ENCODE measurements at places on chromosomes 7 and 10.
A peak's percentile ranks its signal among the peaks of the same experiment; 100 is the strongest.

GRCh38 chr10:95767884-95768556, 12.1 kb downstream of the ENTPD1 start:
- no peak for DNase-seq

DNA sequence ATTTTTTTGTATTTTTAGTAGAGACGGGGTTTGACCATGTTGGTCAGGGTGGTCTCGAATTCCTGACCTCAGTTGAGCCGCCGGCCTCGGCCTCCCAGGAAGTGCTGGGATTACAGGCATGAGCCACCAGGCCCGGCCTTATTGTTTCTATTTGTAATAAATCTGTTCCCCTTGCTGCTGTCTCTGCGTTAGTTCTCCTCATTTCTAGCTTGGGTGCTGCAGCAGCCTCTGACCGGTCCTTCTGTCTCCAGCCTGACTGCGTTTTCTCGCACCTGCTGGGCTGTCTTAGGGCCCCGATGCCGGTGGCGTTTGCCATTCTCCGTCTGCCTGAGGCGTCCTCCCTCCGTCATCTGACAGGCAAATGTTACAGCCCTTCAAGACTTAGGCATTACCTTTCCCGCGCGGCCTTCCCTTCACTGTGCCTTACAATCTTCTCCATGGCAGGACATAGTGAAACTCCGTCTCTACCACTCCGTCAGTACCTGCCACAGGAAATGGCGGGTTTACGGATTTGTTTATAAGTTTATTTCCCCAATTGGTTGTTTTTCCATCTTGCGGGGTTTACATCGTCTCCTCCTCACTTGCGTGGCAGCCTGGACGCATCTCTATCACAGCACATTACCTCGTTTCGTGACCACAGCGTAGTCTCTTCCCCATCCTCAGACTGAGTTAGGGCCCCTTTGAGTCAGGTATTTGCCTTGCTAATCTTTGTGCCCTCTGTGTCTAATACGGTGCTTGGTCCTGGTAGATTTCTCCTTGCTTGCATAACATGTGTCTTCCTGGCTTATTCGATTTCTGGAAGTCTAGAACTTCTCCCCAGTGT, 2.3 kb upstream of the GIMAP8 start:
- no peak for DNase-seq

DNA sequence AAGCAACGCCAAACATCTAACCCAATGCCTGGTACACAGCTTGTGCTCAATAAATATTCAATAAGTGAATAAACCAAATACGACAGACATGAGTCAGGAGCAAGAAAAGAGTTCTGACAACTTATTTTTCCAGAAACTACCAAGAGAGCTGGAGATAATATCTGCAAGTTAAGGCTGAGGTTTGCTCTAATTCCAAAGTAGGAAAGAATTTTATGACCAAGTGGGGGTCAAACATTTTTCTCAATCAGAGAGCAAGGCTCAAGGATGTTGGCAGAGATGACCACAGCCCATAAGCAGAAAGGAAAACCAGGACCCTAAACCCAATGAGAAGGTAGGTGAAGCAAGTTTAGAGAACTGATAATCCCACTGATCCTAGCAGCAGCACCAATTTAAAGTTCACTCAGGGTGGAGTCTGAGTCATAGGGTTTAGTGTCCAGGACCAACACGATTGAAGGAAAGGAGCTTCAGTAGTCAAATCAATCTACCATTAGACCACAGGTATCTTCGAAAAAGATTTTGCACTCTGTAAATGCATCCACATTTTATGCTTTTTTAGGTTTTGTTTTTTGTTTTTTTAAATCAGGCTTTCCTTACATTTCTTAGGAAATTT, 49.3 kb upstream of the KCNIP2 start:
- DNase-seq = no peak

GRCh38 chr10:7872041-7872442, 53.7 kb downstream of the TAF3 start:
- DNase-seq = peak; percentile 1

DNA sequence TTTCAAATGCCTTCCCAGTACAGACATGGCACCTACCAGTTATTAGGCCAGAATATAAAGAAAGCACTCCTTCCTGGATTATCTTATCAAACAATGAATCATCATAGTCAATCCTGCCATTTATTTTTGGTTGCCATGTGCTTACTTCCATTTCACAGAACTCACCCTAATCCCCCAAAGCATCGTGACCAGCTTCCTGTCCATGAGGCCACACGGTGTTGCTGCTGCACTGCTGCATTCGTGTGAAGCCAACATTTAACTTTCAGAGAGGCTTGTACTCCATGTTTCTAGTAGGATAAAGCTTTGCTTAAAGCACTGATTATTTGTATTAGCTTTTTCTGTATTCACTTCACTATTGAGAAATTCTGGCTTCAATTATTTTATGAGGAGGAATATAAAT, 14.4 kb downstream of the COL28A1 start:
- DNase-seq = no peak

DNA sequence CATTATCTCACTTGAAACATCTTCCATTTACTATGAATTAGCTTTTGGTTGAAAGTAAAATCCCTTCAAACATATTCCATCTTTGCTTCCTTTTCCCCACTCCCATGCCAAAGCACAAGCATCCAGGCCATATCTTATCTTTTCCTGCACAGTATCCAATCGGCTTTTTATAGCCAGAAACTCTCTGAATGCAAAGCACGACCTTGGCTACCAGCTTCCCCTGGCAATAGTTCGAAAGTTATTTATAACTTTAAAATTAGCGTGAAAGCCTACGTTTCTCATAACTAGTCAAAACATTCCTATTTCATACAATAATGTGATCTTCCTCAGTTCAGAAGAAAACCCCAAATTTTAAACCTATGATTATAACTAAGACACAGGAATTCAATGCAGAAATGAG, 440 bp downstream of the CTNNA3 start:
- no peak for DNase-seq

GRCh38 chr10:33192190-33192589, 142.3 kb downstream of the NRP1 start:
- DNase-seq = no peak

GRCh38 chr7:47401611-47402570, 180.0 kb downstream of the TNS3 start:
- DNase-seq = no peak

- no peak for DNase-seq
These were observed 33.9 kb downstream of the DCLRE1A start for GRCh38 chr10:113819989-113820388.

- DNase-seq = no peak
These were observed 12.0 kb upstream of the RASSF4 start for GRCh38 chr10:44947371-44948152.

GRCh38 chr7:121576148-121576917, 180.2 kb upstream of the FAM3C start:
- no peak for DNase-seq

GRCh38 chr10:119728172-119728800, 2.4 kb downstream of the INPP5F start:
- DNase-seq = no peak

GRCh38 chr10:11863353-11864109, 40.4 kb downstream of the PROSER2 start:
- DNase-seq = peak; percentile 21

Data from DMS79 treated with DMSO at 0.1 percent for 48 hours (cell line).